ENCODE measurements at places on chromosomes 3 and 15.

GRCh38 chr3:48543271-48543866 lies 13.2 kb downstream of the PFKFB4 start:
- no peak for DNase-seq

GRCh38 chr15:63678393-63678792 lies 81.2 kb downstream of the FBXL22 start:
- DNase-seq: no peak

- no peak for DNase-seq
Measured at GRCh38 chr15:100669260-100669659, 66.9 kb downstream of the ASB7 start.

DNA sequence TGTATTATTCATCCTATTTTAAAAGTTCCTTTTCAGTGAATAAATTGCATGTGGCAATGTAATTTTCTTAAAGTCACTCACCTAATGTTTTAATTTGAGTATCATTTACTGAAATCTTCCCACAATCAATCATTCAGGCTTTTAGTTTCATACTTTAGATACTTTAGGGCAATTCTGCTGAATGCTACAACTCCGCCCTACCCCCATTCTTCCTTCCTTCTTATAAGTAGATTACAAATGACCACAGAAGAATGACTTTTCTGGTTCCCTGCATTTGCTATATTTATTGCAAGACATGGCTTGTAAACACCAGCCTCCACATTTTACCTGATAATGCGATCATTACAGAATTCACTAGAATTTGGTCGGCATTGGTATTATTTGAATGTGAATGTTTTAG lies 1061.9 kb downstream of the FHIT start:
- no peak for DNase-seq

DNA sequence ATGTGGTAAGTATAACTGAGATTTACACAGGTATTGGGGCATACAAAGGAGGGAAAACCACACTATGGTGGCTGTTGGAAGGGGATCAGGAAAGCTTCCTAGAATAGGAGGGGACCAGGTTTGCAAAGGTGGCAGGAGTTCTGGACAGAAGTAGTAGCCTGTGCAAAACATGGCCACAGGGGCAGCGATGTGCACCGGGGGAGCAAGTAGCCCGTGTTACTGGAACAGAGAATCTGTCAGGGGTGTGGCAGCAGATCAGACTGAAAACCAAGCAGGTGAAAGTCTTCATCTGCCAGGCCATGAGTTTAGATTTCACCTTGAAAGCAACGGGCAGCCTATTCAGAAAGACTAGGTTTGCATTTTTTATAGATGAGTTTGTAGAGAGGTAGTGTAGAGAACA lies 182.3 kb upstream of the LPP start:
- no peak for DNase-seq

DNA sequence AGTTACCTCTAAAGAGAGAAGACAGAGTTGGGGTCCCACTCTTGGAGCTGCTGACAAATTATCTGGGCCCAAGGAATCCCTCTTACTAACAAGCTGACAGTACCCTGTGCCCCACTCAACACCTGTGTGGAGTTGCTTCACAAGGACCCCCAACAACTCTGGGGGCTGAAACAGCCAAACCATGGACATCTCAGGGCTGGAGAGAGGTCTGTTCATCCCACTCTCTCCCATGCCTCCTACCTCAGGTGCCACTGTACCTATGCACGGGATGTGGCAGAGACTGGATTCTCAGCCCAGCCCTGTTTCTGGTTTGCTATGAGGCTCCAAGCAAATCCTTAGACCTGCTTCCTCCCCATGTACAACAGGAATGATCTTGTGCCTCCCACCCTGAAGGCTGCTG lies 101.7 kb downstream of the ETFA start:
- no peak for DNase-seq

GRCh38 chr3:107665351-107665750 lies 142.6 kb downstream of the BBX start:
- DNase-seq: no peak

DNA sequence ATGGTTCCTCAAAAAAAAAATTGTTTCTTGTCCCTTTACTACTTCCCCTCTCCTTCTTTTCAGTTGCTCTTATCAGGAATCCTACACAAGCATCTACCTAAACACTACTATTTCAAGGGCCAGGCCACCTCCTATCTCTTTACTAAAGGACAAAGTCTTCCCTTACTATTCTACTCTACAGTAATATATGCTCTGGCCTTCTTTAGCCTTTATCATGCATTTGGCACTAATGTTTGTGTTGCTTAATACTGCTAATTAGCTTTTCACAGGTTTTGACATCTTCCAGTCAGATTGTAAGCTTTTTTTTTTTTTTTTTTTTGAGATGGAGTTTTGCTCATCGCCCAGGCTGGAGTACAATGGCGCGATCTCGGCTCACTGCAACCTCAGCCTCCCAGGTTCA lies 5.3 kb downstream of the CEP19 start:
- no peak for DNase-seq

DNA sequence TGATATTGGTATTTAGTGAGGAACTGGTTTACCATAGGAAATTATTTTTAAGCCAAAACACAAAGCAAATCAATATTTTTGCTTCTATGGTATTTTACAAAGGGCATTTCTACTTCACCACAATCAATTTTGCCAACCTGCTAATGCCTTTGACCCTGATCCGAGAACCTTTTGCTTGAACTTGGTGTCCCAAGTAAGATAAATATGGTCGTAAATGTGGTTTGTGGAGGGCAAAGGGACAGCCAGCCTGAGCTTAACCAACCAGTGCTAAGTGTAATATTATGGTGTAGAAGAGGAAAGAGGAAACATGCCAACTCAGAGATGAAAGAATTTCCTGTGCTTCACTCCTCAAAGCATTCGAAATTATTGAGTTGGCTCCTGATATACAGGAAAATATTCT lies 148.4 kb downstream of the C3orf38 start:
- DNase-seq: no peak

- no peak for DNase-seq
Measured at GRCh38 chr3:17430582-17430981, 311.8 kb downstream of the TBC1D5 start.

DNA sequence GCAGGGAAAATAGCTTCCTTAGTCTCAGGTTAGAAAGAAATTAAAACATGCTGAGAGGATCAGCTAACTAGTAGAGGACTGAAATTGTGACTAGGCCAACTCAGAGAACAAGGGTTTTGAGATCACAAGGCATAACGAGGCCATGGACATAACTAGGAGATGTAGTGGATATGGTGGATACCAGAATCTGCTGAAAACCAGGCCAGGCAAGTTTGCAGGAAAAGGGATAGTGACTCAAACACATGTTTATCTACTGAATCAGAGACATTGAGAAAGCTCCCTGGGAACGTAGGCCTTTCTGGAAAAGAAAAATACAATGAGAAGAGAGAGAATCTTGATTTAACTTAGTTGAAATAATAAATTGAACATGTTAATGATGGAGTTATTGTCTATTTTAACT lies 326.5 kb upstream of the GBE1 start:
- DNase-seq: no peak

GRCh38 chr3:133855002-133855370 lies 40.7 kb downstream of the RAB6B start:
- no peak for DNase-seq

- DNase-seq: no peak
Measured at GRCh38 chr15:66180531-66181097, 72.9 kb downstream of the MEGF11 start.
